ENCODE measurements at places on chromosomes 16 and 17.

- H3K4me3 ChIP-seq: no peak overlapping the region
- DNase-seq: no peak
- no peaks in the 10 kb centered on the region for H3K4me1 ChIP-seq
- no peaks in the 10 kb centered on the region for H3K27me3 ChIP-seq
Observed at GRCh38 chr17:78583091-78583490, 5.9 kb upstream of the DNAH17 start.

GRCh38 chr17:12110906-12111305 is 90.2 kb downstream of the MAP2K4 start:
- peaks cover 17% of the 10 kb centered on the region for H3K36me3 ChIP-seq
- H3K4me1 ChIP-seq: no peaks in the 10 kb centered on the region
- H3K4me3 ChIP-seq: no peak overlapping the region
- no peak overlapping the region for H3K27ac ChIP-seq

- DNase-seq: no peak
- no peak overlapping the region for H3K27ac ChIP-seq
- no peaks in the 10 kb centered on the region for H3K4me1 ChIP-seq
- H3K4me3 ChIP-seq: no peak overlapping the region
- H3K27me3 ChIP-seq: no peaks in the 10 kb centered on the region
Observed at GRCh38 chr16:81866820-81867440, 87.8 kb downstream of the PLCG2 start.

- H3K27me3 ChIP-seq: no peaks in the 10 kb centered on the region
- H3K4me1 ChIP-seq: no peaks in the 10 kb centered on the region
- no peaks in the 10 kb centered on the region for H3K36me3 ChIP-seq
Observed at GRCh38 chr16:10683170-10683569, 11.6 kb downstream of the TEKT5 start.

- H3K4me1 ChIP-seq: peaks cover 15% of the 10 kb centered on the region
- H3K27ac ChIP-seq: no peak overlapping the region
- no peak overlapping the region for H3K4me3 ChIP-seq
Observed at GRCh38 chr16:533391-534123, 6.0 kb downstream of the CAPN15 start.

DNA sequence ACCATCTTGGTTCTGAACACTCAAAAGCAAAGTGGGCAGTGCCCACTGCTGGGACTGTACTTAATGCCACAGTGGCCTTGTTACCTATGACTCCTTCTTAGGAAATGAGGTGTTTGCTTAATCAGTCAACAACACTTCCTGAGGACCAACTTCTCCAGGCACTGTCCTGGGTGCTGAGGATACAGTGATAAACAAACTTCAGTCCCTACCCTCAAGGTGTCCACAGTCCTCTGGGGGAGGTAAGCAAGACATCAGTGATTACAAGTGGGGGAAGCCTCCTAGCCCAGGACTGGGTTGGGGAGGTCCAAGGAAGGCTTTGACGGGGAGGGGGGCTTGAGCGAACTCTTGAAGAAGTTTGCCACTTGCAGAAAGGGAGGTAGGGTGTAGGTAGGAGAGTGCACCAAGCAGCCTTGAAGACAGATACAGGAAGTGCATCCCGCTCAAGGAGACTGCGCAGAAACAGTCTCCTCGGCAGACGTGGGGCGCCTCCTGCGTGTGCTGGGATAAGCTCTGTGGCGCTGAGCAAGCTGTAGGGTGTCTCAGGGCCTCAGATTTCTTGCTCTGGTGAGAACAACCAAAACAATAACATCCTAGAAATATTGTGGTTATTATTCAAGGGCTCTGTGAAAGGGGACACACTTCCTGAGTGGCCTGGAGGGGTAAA is 2.6 kb upstream of the ABCC3 start:
- no peak overlapping the region for H3K27ac ChIP-seq
- no peaks in the 10 kb centered on the region for H3K4me1 ChIP-seq
- no peak overlapping the region for H3K4me3 ChIP-seq

GRCh38 chr17:41528959-41529353 is 848 bp upstream of the KRT19 start:
- H3K4me3 ChIP-seq: no peak overlapping the region
- H3K4me1 ChIP-seq: no peaks in the 10 kb centered on the region
- peak overlapping the region; percentile 72 for H3K27ac ChIP-seq
- no peak for DNase-seq
- H3K36me3 ChIP-seq: no peaks in the 10 kb centered on the region
- H3K27me3 ChIP-seq: peaks cover 15% of the 10 kb centered on the region

DNA sequence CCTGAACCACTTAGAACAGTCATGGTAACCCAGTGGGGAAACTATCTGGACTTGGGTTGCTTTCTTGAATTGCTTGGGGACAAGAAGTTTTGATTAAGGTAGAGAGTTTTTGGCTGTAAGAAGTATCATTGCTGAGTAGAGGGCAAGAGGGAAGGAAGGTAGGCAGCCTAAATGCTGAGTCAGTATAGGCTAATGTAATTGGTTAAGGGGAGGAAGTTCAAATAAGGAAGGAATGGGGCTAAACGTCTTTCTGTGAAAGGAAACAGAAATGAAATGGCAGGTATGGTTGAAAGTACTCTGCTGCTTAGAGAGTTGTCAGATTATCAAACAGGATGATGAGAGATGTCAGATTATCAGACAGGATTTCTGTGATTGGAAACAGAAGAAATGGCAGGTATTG is 20.3 kb downstream of the KPNB1 start:
- no peak overlapping the region for H3K27ac ChIP-seq
- no peak overlapping the region for H3K4me3 ChIP-seq
- peaks cover 84% of the 10 kb centered on the region for H3K36me3 ChIP-seq
- DNase-seq: no peak
- H3K27me3 ChIP-seq: no peaks in the 10 kb centered on the region

GRCh38 chr17:57096472-57097202 is 11.6 kb downstream of the AKAP1 start:
- no peaks in the 10 kb centered on the region for H3K36me3 ChIP-seq
- H3K27ac ChIP-seq: no peak overlapping the region
- no peak for DNase-seq
- H3K4me3 ChIP-seq: no peak overlapping the region

DNA sequence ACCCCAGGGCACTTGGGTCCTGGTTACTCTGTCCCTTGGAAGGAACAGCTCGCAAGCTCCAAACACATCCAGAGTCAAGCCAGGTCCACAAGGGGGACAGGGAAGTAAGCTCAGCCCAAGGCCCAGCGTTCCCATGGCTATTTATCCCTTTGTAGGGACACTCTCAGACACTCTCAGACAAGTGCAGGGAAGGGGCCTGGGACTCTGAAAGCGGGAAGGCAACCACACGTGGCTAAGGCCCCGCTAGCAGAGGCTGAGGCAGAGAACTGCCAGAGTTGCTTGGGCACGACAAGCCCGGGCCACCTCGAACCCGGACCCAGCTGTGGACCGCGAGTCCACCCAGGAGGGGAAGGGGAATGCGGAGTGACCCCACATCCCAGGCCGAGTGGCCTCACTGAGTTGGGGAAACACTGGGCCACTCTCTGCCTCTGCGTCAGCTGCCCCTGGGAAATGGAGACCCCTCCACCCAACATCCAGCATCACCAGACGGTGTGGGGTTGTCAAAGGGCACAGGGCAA is 10.2 kb downstream of the NPTX1 start:
- no peak for DNase-seq
- no peaks in the 10 kb centered on the region for H3K4me1 ChIP-seq
- H3K4me3 ChIP-seq: no peak overlapping the region
- H3K27ac ChIP-seq: no peak overlapping the region
- peaks cover 23% of the 10 kb centered on the region for H3K27me3 ChIP-seq
- H3K36me3 ChIP-seq: no peaks in the 10 kb centered on the region

GRCh38 chr17:65498816-65499215 is 62.6 kb downstream of the AXIN2 start:
- peaks cover 6% of the 10 kb centered on the region for H3K4me1 ChIP-seq
- H3K4me3 ChIP-seq: no peak overlapping the region
- DNase-seq: no peak

DNA sequence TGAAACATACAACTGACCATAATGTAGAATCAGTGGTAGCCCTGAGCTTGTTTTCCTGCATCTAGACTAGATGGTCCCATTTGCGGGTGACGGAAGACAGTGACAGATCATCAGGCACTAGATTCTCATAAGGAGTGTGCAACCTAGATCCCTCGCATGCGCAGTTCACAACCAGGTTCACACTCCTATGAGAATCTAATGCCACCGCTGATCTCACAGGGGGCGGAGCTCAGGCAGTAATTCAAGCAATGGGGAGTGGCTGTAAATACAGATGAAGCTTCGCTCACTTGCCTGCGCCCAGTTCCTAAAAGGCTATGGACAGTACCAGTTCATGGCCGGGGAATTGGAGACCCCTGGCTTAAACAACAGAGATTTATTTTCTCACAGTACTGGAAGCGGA is 656.3 kb downstream of the HS3ST4 start:
- H3K27me3 ChIP-seq: no peaks in the 10 kb centered on the region
- H3K27ac ChIP-seq: no peak overlapping the region
- H3K4me3 ChIP-seq: no peak overlapping the region

GRCh38 chr17:44398692-44399691 is 9.5 kb upstream of the ITGA2B start:
- H3K4me3 ChIP-seq: no peak overlapping the region
- DNase-seq: no peak
- H3K27ac ChIP-seq: no peak overlapping the region
- H3K36me3 ChIP-seq: peaks cover 4% of the 10 kb centered on the region
- H3K27me3 ChIP-seq: no peaks in the 10 kb centered on the region

DNA sequence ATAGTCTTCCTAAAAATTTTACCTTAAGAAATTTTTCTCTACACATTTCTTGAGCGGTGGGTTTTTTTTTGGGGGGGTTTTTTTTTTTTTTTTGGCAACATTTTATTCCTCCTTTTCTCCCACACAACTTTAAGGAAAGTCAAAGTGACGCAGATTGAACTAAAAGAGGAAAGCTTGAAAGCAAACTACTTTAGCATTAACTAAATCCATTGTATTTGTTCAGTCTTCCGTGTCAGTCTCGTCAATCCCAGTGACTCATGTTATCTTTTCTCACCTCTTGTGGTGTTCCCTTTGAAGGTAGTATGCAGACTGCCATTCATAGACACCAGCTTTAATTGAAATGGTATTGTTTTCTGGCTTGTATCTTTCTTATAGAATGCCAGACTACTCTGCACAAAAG is 39.3 kb downstream of the TADA2A start:
- H3K27me3 ChIP-seq: no peaks in the 10 kb centered on the region
- no peak overlapping the region for H3K27ac ChIP-seq
- no peak overlapping the region for H3K4me3 ChIP-seq
- peaks cover 28% of the 10 kb centered on the region for H3K36me3 ChIP-seq
- no peak for DNase-seq
- H3K4me1 ChIP-seq: no peaks in the 10 kb centered on the region

- H3K27me3 ChIP-seq: peaks cover 12% of the 10 kb centered on the region
- peaks cover under 1% of the 10 kb centered on the region for H3K4me1 ChIP-seq
- no peak overlapping the region for H3K27ac ChIP-seq
- no peaks in the 10 kb centered on the region for H3K36me3 ChIP-seq
Observed at GRCh38 chr17:49490276-49490675, 4.8 kb upstream of the NGFR start.

- H3K4me3 ChIP-seq: no peak overlapping the region
- DNase-seq: no peak
- no peaks in the 10 kb centered on the region for H3K4me1 ChIP-seq
- H3K27ac ChIP-seq: no peak overlapping the region
- no peaks in the 10 kb centered on the region for H3K36me3 ChIP-seq
Observed at GRCh38 chr16:51051671-51052070, 99.4 kb downstream of the SALL1 start.

DNA sequence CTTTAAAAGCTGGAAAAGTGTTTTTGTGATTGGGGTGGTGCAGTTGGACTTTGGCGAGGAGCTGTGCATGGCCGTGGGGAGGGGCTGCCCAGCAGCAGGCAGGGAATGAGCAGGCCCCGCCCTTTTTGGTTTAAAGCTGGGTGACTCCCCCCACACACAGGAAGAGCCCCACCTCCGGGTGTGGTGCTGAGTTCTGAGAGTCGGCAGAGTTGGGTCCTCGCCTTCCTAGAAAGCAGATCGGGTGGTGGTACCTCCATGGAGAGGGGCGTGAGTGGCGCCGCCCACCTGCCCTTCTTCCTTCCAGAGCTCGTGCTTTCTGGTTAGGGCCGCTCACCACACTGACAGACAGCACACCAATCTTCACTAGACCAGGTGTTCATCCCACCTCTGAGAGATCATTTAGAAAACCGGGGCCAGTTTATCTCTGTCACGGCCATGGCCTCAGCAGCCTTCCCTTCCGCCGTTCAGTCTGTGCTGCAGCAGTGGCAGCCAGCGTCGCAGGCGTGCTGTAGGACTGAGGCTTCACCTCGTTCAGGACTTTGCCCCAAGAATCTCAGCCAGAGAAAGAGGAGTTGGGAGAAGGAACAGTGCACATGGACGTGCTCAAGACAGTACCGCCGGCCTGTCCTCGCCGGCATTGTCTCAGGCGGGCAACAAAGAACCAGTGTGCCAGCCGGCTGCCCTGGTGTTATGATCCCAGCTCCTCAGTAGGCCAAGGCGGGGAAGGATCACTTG is 144.0 kb upstream of the CHMP6 start:
- H3K27me3 ChIP-seq: no peaks in the 10 kb centered on the region
- H3K4me3 ChIP-seq: peak overlapping the region; percentile 46
- H3K27ac ChIP-seq: no peak overlapping the region
- DNase-seq: no peak

DNA sequence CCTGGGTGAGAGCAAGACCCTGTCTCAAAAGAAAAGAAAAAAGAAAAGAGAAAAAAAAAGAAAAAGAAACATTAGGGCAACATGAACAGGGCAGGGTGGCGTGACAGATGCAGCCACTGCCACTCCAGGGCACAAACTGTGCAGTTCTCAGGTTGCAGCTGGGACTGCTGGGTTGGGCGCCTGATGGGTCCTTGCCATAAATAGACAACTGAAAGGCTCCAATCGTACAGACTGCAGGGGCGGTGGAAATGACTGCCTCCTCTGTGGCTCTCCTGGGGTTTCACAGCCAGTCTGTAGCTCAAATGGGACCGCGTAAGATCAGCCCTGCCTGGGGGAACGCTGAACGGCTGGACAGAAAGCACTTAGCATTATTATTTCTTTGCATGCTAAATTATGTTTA is 130.7 kb downstream of the CPPED1 start:
- no peak overlapping the region for H3K4me3 ChIP-seq
- DNase-seq: no peak
- no peaks in the 10 kb centered on the region for H3K27me3 ChIP-seq
- no peaks in the 10 kb centered on the region for H3K36me3 ChIP-seq
- H3K27ac ChIP-seq: no peak overlapping the region

DNA sequence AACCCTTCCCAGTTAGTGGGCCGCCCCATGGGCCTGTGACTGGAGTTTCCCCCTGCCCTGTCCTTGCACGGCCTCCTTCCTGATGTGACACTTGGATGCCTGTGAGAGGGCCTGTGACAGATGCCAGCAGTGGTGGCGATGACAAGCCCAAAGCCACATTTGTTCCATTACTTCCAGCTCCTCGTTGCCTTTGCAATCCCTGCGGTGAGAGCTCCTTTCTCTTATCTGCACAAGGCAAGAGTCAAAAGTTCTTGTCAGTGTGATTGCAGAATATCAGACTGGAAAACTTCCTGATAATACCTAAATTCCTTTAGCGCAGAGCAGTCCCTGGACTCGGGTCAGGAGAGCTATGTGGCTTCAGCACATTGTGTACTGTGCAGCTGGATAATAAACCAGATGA is 54.4 kb upstream of the ARHGAP44 start:
- no peak for DNase-seq
- no peaks in the 10 kb centered on the region for H3K4me1 ChIP-seq
- no peaks in the 10 kb centered on the region for H3K36me3 ChIP-seq
- H3K27ac ChIP-seq: no peak overlapping the region
